CD4-positive, alpha-beta T cell treated with Interleukin-6 at 100 ng/mL for 8 hours (primary cell): ENCODE measurements at places on chromosomes 1 and 21.

- peak; percentile 10 for DNase-seq
These were observed 1.3 kb downstream of the RIT1 start for GRCh38 chr1:155909894-155910293.

DNA sequence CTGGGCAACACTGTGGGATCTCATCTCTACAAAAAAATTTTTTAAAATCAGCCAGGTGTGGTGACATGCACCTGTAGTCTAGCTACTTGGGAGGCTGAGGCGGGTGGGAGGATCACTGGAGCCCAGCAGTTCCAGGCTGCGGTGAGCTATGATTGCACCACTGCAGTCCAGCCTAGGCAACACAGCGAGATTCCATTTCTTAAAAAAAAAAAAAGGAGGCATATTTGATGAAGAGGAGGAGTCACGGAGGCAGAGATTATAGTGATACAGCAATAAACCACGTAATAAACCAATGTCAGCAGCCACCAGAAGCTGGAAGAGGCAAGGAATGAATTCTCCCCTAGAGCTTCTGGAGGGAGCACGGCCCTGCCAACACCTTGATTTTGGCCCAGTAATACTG, 4.0 kb downstream of the LIX1L start:
- DNase-seq, result no peak

GRCh38 chr1:159068886-159069285, 7.7 kb downstream of the AIM2 start:
- DNase-seq, result no peak

DNA sequence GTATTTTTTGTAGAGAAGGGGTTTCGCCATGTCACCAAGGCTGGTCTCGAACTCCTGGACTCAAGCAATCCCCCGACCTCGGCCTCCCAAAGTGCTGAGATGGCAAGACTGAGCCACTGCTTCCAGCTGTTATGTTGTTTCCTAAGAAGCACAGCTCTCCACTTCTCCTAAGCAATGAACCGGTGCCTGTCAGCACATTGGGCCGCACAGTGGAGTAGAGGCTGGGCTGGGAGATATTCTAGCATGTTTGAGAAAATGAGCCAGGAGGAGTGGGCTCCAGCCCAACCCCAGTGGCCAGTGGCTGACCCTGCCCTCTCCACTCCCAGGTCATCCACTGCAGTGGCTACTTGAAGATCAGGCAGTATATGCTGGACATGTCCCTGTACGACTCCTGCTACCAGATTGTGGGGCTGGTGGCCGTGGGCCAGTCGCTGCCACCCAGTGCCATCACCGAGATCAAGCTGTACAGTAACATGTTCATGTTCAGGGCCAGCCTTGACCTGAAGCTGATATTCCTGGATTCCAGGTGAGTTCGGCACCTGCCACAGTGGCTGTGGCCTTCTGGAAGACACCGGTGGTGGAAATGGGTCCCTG, 27.0 kb downstream of the SIM2 start:
- no peak for DNase-seq

- DNase-seq, result no peak
These were observed 89.1 kb downstream of the ZSCAN20 start for GRCh38 chr1:33561576-33561975.

- no peak for DNase-seq
These were observed 6.7 kb upstream of the MPC2 start for GRCh38 chr1:167943541-167943940.

GRCh38 chr1:161956097-161956496, 67.6 kb downstream of the OLFML2B start:
- DNase-seq, result no peak
